Bone marrow (tissue), 2 donors: ENCODE measurements at places on chromosomes 12 and 14.

DNA sequence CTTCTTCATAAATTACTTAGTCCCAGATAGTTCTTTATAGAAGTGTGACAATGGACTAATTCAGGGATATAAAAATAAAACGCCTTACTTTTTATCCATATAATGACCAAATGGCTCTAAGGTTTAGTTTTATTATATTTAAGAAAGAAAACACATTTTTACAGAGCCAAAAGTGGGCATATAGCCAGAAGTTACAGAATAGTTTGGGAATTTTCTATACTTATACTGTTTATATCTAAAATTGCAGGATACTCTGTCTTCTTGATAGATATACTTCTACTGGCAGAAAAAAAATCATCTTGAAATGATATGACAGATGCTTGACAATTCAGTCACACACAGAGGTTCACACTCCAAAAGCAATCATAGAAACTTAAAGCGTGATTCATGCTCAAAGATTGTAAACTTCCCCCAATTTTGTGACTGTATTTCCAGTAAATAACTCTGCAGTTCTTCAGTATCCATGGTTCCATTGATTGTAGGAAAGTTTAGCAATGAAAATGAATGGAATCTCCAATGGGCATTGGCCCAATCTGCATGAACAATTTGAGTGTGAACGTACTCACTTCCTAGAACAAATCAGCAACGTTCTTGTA, 307.8 kb downstream of the NOVA1 start:
- no peak for DNase-seq

DNA sequence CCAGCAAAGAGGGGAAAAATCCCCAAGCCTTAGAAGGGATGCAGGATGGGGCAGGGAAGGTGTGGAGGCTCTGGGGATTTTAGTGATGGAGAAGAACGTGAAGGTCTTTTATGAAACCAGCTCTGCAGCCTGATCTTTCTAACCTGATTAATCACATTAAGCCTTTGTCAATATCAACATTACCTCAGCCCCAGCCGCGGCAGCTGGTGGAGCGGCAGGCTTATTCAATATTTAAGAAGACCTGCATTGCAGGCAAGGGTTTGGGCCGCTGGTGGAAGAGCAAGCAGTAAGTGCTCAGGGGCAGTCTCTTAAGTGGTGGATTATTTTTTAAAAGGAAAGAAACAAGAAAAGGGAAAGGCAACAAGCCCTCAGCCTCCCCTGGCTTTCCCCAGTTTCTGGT, 16.6 kb downstream of the RPH3A start:
- DNase-seq: no peak

DNA sequence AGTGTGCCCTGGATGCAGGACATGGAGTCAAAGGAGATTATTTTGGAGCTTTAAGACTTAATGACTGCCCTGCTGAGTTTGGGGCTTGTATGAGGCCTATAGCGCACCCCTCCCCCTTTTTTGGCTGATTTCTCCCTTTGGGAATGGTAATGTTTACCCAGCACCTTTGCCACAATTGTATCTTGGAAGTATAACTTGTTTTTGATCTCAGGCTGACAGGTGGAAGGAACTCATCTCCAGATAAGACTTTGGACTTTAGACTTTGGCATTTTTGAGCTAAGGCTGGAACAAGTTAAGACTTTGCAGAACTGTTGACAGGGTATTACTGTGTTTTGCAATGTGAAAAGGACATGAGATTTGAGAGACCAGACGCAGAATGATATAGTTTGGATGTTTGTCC, 110.5 kb downstream of the DERA start:
- no peak for DNase-seq

GRCh38 chr14:106657460-106657859, 1131.1 kb downstream of the TMEM121 start:
- no peak for DNase-seq

DNA sequence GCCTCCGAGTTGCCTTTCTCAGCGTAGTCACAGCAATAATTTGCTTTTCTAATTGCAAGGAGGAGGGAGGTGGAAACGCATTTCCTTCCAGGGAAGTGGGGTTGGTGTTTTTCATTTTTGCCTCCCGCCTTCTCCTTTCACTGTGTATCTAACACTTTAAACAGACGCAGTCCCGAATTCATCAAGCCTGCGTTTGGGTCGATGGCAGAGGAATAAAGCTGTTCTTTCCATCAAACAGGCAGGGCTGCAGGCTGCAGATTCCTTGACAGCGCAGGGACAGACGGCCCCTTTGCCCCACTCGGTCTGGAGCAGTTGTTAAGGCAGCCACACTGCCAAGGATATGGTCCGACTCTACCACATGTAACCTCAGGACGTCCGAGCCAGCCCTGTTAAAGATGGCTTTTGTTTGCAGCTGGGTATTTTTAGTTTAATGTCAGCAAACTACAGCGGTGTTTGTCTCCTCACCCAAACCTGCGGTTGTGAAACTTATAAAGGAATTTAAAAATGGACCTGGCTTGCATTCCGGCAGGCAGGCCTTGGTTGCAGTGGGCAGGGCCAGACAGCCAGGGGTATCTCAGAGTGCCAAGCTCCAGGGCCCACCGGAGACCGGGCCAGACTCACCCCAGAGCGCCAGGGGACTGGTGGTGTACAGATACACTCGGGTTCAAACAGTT, 2.1 kb downstream of the CHST11 start:
- DNase-seq: no peak

GRCh38 chr12:126185025-126185424, 1119.8 kb downstream of the AACS start:
- DNase-seq: no peak

- DNase-seq: no peak
These were observed 19.4 kb downstream of the GNS start for GRCh38 chr12:64739778-64740177.

DNA sequence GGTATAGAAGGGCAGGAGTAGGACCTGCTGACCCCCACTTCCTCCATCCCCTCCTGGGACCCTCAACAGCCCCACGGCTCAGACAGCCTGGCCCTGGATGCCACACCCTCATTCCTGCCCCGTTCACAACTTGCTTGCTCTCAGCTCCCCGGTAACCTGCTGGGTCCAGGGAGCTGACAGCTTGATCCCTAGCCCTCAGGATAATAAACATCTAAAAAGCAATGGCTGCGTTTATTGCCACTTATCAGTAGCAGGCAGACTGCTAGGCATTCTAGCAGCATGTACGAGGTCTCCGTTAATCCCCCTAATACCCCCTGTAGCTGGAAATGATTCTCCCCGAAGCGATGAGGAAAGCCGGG, 24.3 kb upstream of the RPLP0 start:
- no peak for DNase-seq

DNA sequence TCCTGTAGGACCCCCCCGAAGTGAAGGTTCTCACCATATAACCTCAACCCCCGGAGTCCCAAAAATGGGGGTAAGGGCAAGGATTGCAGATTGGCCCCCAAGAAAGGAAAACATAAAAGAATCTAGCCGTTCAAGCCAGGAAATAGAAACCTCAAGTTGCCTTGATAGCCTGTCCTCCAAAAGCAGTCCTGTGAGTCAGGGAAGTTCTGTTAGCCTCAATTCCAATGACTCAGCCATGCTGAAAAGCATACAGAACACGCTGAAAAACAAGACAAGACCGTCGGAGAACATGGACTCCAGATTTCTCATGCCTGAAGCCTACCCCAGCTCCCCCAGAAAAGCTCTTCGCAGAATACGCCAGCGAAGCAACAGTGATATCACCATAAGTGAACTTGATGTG, 344.2 kb upstream of the RGS6 start:
- DNase-seq: no peak

DNA sequence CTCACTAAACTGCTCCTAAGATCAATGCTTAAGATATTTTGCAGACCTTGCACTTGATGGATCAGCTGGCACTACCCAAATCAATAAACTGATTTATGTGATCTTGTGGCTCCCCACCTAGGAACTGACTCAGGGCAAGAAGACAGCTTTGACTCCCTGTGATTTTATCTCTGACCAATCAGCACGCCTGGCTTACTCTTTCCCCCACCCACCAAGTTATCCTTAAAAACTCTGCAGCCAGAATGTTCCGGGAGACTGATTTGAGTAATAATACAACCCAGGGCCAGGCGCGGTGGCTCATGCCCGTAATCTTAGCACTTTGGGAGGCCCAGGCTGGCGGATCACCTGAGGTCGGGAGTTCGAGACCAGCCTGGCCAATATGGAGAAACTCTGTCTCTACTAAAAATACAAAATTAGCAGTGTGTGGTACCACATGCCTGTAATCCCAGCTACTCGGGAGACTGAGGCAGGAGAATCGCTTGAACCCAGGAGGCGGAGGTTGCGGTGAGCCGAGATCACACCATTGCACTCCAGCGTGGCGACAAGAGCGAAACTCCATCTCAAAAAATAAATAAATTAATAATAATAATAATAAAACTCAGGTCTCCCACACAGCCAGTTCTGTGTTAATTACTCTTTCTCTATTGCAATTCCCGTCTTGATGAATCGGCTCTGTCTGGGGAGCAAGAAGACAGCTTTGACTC, 12.0 kb downstream of the MORN3 start:
- no peak for DNase-seq

- DNase-seq: peak; percentile 63
These were observed 57.3 kb upstream of the ELK3 start for GRCh38 chr12:96136725-96137378.

GRCh38 chr14:103753774-103754173, 38.2 kb downstream of the ZFYVE21 start:
- DNase-seq: no peak

DNA sequence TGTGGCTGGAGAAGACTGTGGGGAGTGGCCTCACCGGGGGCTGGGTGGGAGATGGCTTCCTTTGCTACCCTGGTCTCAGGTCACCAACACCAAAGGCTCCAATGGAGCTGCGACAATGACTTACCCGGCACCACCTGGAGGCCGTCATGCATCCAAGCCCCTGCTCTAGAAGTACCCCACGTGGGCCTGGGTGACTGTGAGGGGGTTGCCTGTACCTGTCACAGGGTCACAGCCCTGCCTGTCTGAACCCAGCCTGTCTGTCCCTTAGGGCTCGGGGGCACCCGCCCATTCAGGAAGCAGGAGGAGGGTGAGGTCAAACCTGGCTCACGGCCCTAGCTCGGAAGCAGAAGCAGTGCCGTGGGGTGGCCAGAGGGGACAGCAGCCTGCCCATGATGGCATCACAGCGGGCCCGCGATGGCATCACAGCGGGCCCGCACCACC, 18.9 kb downstream of the ABCB9 start:
- peak; percentile 48 for DNase-seq

DNA sequence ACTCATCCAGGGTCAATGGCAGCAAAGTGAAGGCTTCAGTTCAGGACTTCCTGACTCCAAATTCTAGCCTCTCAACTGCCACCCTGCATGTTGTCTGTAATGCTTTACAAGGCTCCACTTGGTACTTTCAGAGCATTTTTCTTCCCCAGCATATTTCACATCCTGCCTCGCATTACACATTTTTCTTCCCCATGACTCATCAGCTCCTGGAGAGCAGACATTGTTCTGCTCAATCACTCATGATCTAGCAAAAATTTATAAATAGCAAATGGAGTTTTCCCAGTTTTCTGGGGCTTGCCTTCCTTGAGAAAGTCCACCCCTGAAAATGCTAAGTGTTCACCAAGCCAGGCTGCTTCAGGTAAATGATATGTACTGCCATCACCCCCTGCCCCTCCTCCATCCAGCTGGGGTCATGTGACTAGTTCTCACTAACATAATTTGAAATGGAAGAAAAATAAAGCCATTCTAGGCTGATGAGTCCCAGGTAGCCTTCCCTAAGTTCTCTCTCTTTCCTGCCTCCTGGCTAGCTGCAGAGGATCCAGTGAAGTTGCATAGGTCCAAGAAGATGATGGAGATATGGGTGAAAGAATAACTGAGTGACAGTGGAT, 69.4 kb downstream of the ARMH4 start:
- no peak for DNase-seq

DNA sequence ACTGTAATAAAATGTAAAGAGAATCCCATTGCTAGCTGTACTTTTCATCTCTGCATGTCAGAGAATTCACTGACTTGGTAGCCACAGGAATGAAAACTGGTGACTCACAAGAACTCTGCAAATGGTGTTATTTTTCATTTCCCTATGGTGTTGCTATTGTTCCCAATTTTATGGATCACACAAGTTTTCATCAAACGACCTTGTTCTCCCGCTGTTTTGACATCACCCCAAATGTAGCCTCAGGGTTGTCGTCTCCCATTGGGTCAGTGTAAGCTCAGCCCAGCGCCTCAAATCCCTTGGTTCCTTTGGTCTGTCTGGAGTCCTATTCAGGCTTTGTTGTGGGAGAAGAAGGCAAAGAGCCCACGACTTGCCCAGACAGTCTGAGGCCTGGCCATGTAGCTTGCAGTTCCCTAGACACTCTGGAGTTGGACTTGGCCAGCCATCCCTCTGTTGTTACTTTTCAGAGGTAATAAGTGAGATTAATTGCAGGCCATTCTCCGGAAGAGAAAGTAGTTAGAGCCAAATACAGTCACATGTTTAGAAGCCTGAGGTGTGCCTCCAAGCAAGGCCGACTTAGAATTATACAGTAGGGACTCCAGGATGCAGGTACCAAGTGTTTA, 159.2 kb downstream of the TGFB3 start:
- DNase-seq: no peak

DNA sequence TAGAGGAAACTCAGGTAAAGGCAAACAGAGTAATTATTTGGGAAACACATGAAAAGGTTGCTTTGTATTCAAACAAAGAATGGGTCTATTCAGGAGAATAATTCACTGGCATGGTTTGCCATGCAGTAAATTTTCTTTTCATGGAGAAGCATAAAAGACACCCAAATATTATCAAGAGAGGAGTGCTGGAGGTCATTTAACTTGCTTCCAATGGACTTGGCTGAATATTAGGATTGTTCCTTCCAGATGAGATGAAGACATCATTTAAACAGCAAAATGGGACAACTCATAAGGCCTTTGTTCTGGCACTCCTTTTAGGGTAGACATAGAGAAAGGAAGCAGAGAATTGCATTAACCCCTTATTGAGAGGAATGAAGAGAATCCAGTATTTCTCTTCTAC, 38.7 kb downstream of the WIF1 start:
- DNase-seq: no peak

GRCh38 chr12:42568952-42569915, 20.3 kb downstream of the PRICKLE1 start:
- DNase-seq: peak; percentile 25

DNA sequence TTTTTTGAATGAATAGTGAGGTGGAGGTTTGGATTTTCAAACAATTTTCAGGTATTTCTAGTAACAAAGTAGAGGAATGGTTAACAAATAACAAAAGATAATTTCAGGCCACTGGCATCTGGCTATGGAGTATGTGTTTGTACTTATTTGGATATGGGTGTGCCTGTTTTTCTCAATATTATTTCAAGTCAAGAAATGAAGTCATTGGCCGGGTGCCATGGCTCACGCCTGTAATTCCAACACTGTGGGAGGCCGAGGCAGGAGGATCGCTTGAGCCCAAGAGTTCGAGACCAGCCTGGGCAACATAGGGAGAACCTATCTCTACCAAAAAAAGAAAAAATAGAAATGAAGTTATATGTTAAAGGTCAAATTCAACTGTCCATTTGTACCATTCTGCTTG, 13.9 kb downstream of the SLC35E3 start:
- DNase-seq: no peak

- DNase-seq: no peak
These were observed 299.7 kb upstream of the FBXO33 start for GRCh38 chr14:39731912-39732311.

- DNase-seq: no peak
These were observed 40.8 kb downstream of the CCDC60 start for GRCh38 chr12:119375075-119375882.
